ENCODE measurements at places on chromosomes 4 and X.

- no peak for DNase-seq
Measured at GRCh38 chr4:155952501-155952901, 1.2 kb downstream of the CTSO start.

GRCh38 chrX:104165894-104166734 is at the start of gene FAM199X:
Gene FAM199X (plus strand): TSS chrX:104166453. CDS start chrX:104166786, 333 bp downstream.
- peak; percentile 85 for DNase-seq

DNA sequence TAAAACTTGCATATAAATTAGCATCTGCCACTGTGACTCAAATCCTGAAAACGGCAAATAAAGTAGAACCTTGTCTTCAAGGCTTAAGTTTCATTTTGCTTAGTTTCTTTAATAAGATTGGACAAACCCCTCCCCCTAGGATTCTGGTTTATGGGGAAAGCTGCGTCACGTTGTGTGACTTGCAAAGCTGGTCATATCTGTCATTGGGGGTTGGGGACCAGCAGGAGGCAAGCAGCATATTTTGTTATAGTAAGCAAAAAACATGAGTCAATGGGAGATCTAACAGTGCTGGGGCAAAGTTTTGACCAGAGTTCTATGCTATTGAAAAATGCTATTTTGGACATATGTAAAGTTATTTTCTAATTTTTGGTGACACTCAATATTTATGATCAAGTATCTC is 407.3 kb downstream of the PCDH18 start:
- DNase-seq: no peak

GRCh38 chrX:9285342-9285771 is 179.5 kb upstream of the TBL1X start:
- DNase-seq: no peak

- DNase-seq: no peak
Measured at GRCh38 chrX:118550792-118551191, 55.2 kb downstream of the DOCK11 start.

GRCh38 chr4:67874986-67875385 is 8.8 kb downstream of the TMPRSS11D start:
- no peak for DNase-seq

DNA sequence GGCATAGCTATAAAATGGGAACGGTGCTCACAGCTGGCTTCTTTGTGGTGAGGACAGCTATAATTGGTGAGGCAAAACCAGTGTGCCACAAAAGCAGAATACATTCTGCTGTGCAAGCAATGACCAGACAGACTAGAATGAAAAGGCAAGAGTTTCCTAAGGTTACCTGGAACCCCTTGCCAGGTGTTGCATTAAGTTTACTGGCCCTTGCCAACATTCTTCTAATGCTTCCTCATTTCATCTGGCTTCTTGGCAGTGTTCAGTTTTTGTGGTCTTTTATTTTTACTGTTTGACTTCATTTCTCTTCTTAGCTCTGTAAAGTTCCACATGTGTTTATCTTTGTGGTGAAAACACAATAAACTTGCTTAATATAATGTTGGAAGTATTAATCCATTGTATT is 131.4 kb downstream of the PTTG2 start:
- DNase-seq: no peak

DNA sequence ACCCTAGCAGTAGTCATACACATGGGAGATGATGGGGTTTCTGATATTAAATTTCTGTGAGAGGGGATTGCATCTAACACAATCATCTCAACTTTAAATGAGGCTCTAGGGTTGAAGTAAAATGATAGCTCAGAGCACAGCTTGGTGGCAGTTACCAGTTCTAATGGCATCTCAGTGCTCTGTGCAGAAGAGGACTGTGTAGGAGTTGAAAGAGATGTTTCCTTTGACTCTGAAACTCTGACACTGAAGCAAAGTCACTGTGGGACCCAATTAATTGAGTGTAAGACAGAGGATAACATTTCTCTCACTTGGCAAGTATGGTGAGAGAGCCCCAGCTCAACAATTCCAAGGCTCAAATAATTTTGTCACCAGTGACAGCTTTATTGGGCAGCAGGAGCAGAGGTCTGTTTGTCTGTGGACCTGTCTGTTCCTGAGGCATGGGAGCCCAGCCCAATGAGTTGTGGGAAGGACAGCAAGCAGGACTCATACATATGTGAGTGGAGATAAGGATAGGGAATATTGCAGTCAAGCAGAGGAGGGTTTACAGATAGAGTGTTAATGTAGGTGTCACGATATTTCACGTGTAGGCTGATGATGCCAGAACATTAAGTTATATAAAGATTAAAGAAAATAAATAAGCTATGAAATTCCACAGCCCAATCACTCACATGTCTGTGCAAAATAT is 76.7 kb upstream of the NAF1 start:
- no peak for DNase-seq

- DNase-seq: no peak
Measured at GRCh38 chrX:103797691-103798090, 21.1 kb downstream of the PLP1 start.

GRCh38 chr4:156294577-156294976 is 340.9 kb upstream of the CTSO start:
- no peak for DNase-seq

- DNase-seq: no peak
Measured at GRCh38 chr4:148704291-148704690, 262.1 kb upstream of the NR3C2 start.

DNA sequence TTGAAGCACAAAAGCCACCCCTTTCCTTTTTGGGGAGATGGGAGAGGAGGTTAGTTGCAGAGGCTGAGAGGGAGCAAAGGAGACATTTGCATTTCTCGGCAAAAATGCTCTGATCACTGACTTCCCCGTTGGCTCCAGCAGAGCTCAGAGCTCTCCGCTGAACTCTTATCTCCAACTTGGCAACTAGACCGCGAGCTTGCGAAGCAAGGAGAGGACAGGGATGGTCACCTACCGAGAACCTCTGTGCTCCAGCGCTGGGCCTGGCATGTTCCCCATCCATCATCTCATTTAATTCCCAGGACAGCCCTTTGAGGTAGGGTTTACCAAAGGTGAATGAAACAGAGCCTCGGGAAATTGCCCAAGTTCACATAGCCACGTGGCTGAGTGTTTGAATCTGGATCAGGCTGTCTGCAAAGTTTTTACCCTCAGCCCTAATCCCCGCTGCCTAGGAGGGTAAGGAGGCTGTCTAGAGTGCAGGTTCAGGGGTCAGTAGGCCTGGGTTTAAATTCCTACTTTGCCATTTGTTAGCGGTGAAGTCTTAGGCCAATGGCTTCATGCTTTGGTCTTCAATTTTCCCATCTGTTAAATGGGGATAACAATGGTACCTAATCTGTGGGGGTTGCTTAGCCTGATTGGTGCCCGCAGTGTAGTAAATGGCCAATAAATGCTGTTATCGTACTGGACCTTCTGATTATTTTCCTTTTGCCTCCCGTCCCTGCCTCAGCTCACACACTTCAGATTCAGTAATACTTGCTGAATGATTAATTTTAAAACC is 3.8 kb upstream of the CITED1 start:
- DNase-seq: no peak

GRCh38 chr4:163815776-163816175 is 321.3 kb downstream of the TMA16 start:
- no peak for DNase-seq

DNA sequence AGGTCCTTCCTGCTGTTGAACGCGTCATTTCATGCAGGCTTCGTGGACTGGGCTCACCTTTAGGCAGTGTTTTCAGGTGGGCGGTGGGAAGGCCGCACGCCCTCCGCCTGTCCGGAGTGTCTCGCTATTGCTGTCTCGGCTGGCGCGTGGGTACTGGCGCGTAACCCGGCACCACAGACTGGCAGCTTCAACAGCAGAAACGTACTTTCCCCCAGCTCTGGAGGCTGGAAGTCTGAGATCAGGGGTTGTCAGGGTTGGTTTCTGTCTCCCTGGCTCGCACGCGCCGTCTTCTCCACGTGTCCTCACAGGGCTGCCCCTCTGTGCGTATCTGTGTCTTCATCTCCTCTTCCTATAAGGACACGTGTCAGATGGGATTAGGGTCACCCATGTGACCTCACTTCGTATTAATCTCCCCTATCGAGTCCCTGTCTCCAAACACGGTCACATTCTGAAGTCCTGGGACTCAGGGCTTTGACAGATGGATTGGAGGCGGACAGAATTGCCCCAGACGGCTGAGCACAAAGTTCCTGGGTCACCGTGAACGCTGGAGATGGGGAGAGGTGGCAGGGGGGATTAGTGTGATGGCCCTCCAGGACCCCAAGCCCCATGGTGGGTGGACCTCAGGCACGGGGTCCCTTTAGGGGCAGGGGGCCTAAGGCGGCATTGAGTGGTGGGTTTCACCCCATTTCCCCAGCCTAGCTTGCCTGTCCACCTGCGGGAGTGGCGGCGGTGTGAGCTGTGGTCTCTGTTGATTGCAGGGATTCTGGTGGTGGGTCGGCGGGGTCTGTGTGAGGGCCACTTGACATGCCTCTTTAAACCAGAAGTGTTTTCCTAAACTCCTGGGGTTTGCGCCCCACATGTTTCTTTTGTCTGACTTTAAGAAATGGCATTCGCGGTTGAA is 83.4 kb upstream of the LRPAP1 start:
- no peak for DNase-seq

- DNase-seq: no peak
Measured at GRCh38 chrX:74119016-74119910, 184.7 kb upstream of the ZCCHC13 start.

GRCh38 chrX:38313190-38313589 is 14.1 kb downstream of the RPGR start:
- no peak for DNase-seq

- DNase-seq: no peak
Measured at GRCh38 chr4:11904117-11904535, 475.4 kb upstream of the HS3ST1 start.

DNA sequence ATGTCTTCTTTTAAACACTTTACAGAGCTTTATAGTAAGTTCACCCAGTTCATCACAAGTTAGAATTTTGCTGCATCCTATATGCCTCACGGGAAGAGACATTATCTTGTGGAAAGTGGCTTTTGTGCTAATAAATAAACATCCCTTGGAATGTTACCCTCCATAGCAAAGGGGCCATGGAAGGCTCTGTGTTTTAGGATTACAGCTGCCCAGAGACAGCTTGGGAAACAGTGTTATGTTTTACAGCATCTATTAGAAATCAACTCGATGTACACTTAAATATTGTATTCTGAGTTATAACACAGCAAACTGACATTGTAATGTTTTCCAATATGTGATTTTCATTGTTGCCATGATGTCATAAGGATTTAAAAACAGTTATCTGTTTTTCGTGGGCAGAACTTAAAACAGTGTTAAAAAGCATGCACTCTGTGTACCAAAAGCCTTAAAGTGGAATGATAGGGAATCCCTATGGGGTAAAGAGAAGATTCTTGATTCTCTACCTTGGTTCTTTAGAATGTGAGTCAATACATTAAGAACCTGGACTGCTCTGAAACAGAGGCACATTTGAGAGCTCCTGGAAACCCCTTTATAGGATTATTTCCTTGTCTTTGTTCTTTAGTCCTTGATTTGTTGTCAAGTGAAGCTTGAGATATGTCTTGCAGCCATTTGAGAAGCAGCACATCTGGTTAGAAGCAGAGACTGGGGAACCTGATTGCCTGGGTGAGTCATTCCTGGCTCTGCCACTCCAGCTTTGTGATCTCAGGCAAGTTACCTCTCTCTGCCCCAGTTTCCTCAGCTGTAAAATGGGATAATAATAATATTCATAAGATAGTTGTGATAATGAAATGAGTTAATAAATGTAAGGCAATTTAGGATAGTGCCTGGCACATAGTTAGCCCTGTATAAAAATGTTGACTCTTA is 41.6 kb downstream of the ARHGAP10 start:
- DNase-seq: no peak

DNA sequence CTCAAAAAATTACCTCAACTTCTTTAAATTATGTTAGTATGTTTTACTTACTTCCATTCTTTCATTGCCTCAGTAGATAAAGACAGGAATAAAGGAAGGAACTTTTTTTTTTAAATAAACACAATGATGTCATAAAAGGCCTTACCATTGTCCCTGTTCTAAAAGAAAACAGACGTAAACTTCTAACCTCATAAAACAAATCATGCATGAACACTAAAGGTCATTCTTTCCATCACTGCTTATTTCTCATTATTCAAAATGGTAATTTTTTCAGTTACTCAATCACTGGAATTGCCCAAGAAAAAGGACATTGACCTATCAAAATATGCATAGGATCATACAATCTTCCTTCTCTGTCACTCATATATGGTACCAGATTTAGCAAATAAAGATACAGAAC is 32.2 kb upstream of the ARMCX2 start:
- no peak for DNase-seq

DNA sequence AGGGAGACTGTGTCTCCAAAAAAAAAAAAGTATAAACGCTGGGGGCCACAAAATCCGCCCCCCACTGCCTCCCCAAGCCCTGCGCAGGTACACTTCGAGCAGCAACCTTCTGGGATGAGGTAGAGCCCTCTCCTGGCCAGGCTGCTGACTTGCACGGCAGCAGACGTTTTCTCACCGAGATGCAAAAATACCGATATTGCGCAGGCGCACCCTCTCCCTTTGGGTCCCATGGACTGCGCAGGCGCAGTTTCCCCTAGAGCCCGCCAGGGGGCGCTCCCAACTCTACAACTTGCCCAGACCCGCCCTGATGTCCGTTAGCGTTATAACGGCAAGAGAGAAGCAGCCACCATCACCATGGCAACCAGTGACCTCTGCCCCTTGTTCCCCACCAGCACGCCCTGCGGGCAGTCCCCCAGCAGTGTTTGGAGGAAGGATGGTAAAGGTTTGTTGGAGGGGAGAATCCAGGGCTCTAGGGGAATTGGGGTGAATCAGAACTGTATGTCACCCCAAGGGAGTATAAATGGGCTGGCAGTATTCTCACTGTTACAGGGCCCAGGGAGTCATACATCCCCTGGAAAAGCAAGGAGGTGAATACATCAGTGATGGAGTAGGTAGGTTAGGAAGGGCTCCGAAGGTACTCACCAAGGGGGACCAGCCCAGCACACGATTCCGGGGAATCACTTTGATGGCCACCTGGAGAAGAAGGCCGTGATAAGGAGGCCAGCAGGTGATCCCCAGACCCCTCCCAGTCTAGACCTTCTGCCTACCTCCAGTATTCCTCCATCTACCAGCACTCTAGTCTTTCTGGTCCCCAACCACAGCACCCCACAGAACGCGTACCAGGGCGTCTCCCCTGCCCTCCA is 1.5 kb downstream of the PIM2 start:
- DNase-seq: peak; percentile 89

DNA sequence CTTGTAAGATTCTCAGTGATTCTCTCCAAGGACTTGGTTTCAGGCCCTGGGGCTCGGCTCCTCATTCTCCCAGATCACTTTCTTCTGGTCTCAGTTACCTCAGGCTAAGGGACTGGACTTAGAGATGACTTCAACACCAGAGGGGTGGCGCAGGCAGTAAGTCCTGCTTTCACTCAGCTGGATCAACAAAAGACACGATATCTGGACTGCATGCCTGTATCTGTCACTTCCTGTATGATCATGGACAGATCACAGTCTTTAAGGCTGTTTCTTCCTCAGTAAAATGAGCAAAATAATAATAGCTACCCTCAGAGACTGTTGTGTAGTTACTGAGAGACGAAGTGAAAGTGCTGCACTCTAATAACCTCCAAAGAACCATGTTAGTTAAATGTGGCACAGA is 19.5 kb upstream of the CXCR3 start:
- DNase-seq: no peak

GRCh38 chr4:1788254-1788973 is 4.7 kb upstream of the FGFR3 start:
- no peak for DNase-seq

- DNase-seq: no peak
Measured at GRCh38 chrX:40922307-40922706, 162.9 kb upstream of the USP9X start.
